ENCODE measurements at places on chromosomes 3 and 15. TPM values are rescaled to one million over a fixed set of nuclear protein-coding genes. Genes with fewer than 3 reads are reported as not detected.

TM6SF1 gene
- not detected for total RNA-seq

DNA sequence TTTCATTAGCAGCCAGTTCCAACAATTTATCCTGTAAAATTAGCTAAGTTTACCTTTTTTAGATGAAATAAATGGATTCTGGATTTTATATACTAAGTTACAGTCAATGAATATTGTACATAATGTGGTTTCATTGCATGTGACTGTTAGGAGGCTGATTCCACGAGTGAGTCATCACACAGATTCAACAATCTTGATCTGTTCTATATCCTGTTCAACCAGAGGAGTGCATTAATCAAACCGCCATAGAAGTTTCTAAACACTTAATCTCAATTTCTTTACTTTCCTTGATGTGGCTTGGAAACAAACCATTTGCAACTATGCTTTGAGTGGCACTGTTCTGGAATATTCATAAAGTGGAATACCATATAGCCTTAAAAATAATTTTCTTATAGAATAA is 15.3 kb downstream of the DNAJC13 start:
- H3K27me3 ChIP-seq = no peaks in the 10 kb centered on the region
- no peak overlapping the region for H3K27ac ChIP-seq
- DNase-seq = no peak
- no peak overlapping the region for H3K4me3 ChIP-seq

GRCh38 chr15:91192285-91192684 is 92.2 kb downstream of the SV2B start:
- DNase-seq = no peak
- H3K36me3 ChIP-seq = no peaks in the 10 kb centered on the region
- no peaks in the 10 kb centered on the region for H3K27me3 ChIP-seq
- H3K4me3 ChIP-seq = no peak overlapping the region
- no peak overlapping the region for H3K27ac ChIP-seq

LYSMD2 gene
- total RNA-seq = 26.4 TPM

DNA sequence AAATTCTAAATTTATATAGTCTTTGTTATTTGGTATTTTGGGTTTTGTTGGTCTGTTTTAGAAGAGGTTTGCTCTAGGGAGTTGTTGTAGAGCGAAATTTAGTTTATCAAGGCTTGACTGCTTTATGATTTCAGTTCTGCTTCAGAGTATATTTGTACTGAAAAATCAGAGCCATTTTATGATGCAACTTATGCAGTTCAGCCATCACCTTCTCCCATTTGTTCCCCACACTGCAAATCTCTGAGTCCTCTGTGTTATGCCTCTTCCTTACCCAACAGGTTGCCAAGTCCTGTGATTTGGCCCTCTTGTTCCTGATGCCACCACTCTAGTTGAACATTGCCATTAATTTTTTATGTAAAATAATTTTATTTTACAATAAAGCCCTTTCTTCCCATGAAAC is 140.4 kb downstream of the ZNF609 start:
- no peaks in the 10 kb centered on the region for H3K36me3 ChIP-seq
- no peaks in the 10 kb centered on the region for H3K27me3 ChIP-seq
- no peak overlapping the region for H3K4me3 ChIP-seq
- H3K4me1 ChIP-seq = no peaks in the 10 kb centered on the region
- no peak for DNase-seq

- no peak overlapping the region for H3K4me3 ChIP-seq
- no peak overlapping the region for H3K27ac ChIP-seq
- no peaks in the 10 kb centered on the region for H3K4me1 ChIP-seq
- no peaks in the 10 kb centered on the region for H3K36me3 ChIP-seq
- H3K27me3 ChIP-seq = no peaks in the 10 kb centered on the region
- DNase-seq = no peak
Observed at GRCh38 chr3:36302158-36302509, 78.2 kb upstream of the STAC start.

DNA sequence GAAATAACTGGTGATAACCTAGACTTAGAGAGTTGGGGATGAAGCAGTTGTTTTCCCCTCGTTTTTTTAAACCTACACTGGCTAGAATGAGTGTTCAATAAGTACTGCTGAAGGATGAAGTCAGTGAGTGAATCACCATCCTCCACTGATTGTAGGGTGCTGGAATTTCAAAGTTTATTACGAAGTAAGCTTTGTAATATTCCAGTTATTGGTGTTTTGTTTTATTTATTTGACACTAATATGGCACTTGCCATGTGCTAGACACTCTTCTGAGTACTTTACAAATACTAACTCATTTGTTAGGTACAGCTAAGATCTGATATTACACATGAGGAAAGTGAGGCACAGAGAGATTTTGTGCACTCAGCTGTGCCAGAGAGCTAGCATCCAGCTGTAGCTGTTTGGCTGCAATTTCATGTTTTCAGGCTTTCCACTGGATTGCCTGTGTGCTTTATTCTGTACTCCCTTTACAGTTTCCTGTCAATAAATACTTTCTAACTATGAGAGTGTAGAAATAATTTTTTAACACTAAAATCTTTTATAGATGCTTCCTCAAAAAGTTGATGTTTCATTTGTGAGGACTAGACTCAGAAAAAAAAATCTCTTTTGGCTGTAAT is 5.8 kb downstream of the MAP2K5 start:
- H3K36me3 ChIP-seq = peaks cover 13% of the 10 kb centered on the region
- no peaks in the 10 kb centered on the region for H3K27me3 ChIP-seq
- H3K27ac ChIP-seq = peak overlapping the region; percentile 48
- no peak overlapping the region for H3K4me3 ChIP-seq
- H3K4me1 ChIP-seq = peaks cover 2% of the 10 kb centered on the region
- no peak for DNase-seq

GRCh38 chr3:8875836-8876235 is 87.4 kb downstream of the RAD18 start:
- H3K27ac ChIP-seq = no peak overlapping the region
- H3K27me3 ChIP-seq = no peaks in the 10 kb centered on the region
- no peak overlapping the region for H3K4me3 ChIP-seq
- no peak for DNase-seq

DNA sequence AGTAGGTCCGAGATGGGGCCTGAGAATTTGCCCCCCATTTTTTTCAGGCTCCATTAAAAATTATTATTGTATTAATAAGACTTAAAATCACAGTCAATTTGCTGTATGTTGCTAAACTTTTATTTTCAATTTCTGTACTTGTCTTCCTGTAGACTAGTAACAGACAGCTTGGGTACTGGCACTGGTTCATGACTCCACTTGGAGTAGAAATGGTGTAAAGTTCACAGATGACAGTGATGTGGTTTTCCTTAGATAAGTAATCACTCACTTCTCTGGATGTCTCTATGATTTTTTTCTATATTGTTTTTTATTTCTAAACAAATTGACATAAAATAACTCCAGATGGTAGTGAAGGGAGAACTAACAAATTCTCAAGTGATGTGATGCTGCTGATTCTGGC is 15.6 kb upstream of the ZNF80 start:
- H3K4me1 ChIP-seq = no peaks in the 10 kb centered on the region
- H3K27ac ChIP-seq = no peak overlapping the region
- H3K4me3 ChIP-seq = no peak overlapping the region
- H3K27me3 ChIP-seq = no peaks in the 10 kb centered on the region
- no peaks in the 10 kb centered on the region for H3K36me3 ChIP-seq

GRCh38 chr15:70151462-70151861 is 53.7 kb upstream of the TLE3 start:
- peak overlapping the region; percentile 48 for H3K27ac ChIP-seq
- H3K4me3 ChIP-seq = no peak overlapping the region
- no peaks in the 10 kb centered on the region for H3K27me3 ChIP-seq
- H3K36me3 ChIP-seq = no peaks in the 10 kb centered on the region

- DNase-seq = no peak
- H3K4me3 ChIP-seq = no peak overlapping the region
- no peaks in the 10 kb centered on the region for H3K36me3 ChIP-seq
- no peaks in the 10 kb centered on the region for H3K4me1 ChIP-seq
- H3K27me3 ChIP-seq = no peaks in the 10 kb centered on the region
Observed at GRCh38 chr15:62889734-62890505, 152.6 kb upstream of the TPM1 start.

GRCh38 chr3:24387000-24387399 is 107.7 kb downstream of the THRB start:
- no peak overlapping the region for H3K27ac ChIP-seq
- DNase-seq = no peak
- H3K4me1 ChIP-seq = peaks cover 21% of the 10 kb centered on the region
- H3K4me3 ChIP-seq = no peak overlapping the region

EOGT gene
- 17.6 TPM for total RNA-seq

LEKR1 gene
- 0.94 TPM for total RNA-seq

DHFR2 gene
- 6.3 TPM for total RNA-seq

DNA sequence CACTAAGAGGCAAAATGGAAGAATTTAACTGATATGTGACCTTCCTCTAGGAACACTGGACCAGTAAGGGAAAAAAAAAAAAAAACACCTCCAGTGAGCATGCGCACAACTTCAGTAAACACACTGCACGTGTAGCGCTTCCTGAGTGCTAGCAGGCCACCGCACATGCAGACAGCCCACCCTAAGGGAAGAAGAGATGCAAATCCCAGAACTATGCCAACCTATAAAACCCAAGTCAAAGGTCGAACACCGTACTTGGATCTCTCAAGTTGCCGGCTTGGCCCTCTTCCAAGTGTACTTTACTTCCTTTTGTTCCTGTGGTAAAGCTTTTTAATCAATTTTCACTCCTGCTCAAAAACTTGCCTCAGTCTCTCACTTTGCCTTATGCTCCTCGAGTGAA is 64.5 kb upstream of the CADPS start:
- H3K4me3 ChIP-seq = peak overlapping the region; percentile 8
- peak overlapping the region; percentile 30 for H3K27ac ChIP-seq
- peak; percentile 52 for DNase-seq
- H3K36me3 ChIP-seq = no peaks in the 10 kb centered on the region
- no peaks in the 10 kb centered on the region for H3K27me3 ChIP-seq

DNA sequence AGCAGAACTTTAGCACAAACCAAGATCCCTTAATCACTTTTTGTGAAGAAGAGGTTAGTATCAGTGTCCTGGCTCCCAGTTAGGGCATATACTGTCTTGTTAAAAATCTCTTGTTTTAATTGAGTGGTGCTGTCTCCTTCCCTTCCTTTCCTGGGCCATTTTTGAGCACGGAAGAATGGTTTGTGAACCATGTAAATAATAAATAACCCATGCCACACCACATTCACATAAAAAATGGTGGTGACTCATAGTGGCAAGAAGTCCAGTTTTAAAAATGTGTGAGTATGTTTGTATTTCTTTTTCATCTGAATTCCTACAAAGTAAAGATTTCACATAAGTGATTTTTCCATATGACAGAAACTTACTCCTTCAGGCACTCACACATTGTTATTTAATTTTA is 59.1 kb upstream of the SPRED1 start:
- H3K27me3 ChIP-seq = no peaks in the 10 kb centered on the region
- no peak overlapping the region for H3K4me3 ChIP-seq
- no peak overlapping the region for H3K27ac ChIP-seq
- no peak for DNase-seq
- no peaks in the 10 kb centered on the region for H3K36me3 ChIP-seq
- H3K4me1 ChIP-seq = no peaks in the 10 kb centered on the region

DNA sequence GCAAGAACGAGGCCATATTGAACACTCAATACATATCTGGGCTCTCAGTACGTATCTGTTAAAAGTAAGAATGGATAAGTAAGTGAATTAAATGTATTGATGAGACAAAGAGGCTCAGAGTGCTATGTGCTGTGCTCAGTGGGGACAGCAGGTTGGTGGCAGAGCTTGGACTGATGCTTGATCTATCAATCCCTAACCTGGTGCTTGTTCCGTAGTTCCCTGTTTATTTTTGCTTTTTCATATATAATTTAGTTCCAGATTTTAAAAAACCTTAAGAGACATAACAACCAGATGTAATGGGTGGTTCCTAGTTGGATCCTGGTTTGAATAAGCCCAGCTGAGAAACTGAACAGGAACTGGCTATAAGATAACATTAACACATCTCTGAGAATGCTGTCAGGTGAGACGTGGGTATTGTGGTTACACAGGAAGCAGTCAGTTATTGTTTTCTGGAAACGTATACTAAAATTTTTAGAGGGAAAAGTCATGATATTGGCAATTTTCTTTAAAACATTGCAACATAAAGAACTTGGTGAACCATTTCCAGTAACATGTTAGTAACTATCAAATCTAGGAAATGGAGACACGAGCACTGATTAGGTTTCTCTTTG is 120.5 kb downstream of the FOXB1 start:
- no peak for DNase-seq
- no peak overlapping the region for H3K27ac ChIP-seq
- no peak overlapping the region for H3K4me3 ChIP-seq
- H3K27me3 ChIP-seq = no peaks in the 10 kb centered on the region
- H3K4me1 ChIP-seq = no peaks in the 10 kb centered on the region

GRCh38 chr3:4687167-4687566 is 194.0 kb downstream of the ITPR1 start:
- H3K4me1 ChIP-seq = no peaks in the 10 kb centered on the region
- no peak overlapping the region for H3K4me3 ChIP-seq
- H3K27ac ChIP-seq = no peak overlapping the region
- DNase-seq = no peak

- H3K4me1 ChIP-seq = no peaks in the 10 kb centered on the region
- H3K27ac ChIP-seq = no peak overlapping the region
- no peak overlapping the region for H3K4me3 ChIP-seq
- no peaks in the 10 kb centered on the region for H3K36me3 ChIP-seq
- H3K27me3 ChIP-seq = no peaks in the 10 kb centered on the region
Observed at GRCh38 chr3:12658593-12659058, 5.3 kb downstream of the RAF1 start.

IL5RA gene
- not detected for total RNA-seq

DNA sequence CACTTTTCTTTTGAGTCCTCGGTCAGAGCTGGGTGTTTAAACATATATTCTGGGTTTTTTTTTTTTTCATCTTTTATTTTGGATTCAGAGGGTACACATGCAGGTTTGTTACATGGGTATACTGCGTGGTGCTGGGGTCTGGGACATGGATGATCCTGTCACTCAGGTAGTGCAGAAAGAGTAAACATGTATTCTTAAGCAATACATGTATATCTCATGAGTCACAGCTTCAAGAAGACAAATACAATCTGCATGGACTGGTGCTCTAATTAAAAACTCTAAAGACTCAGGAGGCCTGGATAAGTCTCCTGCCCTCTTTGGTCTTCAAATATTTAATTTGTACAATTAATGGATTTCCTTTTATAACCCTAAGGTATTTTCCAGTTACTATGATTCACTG is 50.6 kb upstream of the PHLDB2 start:
- no peaks in the 10 kb centered on the region for H3K27me3 ChIP-seq
- no peaks in the 10 kb centered on the region for H3K4me1 ChIP-seq
- no peaks in the 10 kb centered on the region for H3K36me3 ChIP-seq
- no peak overlapping the region for H3K27ac ChIP-seq

GRCh38 chr3:111603679-111604078 is 8.5 kb upstream of the ZBED2 start:
- H3K4me3 ChIP-seq = no peak overlapping the region
- no peak for DNase-seq
- H3K4me1 ChIP-seq = no peaks in the 10 kb centered on the region
- no peaks in the 10 kb centered on the region for H3K27me3 ChIP-seq
- H3K36me3 ChIP-seq = no peaks in the 10 kb centered on the region

DNA sequence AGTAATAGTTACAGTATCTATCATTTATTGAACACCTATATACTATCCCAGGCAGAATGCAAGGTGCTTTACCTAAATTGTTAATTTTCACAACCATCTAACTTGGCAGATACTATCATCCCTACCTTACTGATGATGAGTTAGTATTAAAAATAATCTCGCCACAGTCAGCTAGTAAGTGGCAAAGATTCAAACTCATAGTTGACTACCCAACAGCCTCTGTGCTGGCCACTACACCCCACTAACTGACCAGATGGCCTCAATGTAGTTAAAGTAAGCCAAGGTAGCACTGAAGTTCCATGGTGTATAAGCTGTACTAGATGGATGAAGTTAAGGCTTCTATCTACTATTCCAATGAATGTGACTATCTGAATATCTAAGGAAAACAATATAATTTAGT is 44.8 kb downstream of the PEAK1 start:
- DNase-seq = no peak
- H3K36me3 ChIP-seq = no peaks in the 10 kb centered on the region
- no peaks in the 10 kb centered on the region for H3K27me3 ChIP-seq
- H3K27ac ChIP-seq = no peak overlapping the region

All from Peyer's patch (tissue), 4 donors.